ENCODE measurements at places on chromosomes 16 and 17.

DNA sequence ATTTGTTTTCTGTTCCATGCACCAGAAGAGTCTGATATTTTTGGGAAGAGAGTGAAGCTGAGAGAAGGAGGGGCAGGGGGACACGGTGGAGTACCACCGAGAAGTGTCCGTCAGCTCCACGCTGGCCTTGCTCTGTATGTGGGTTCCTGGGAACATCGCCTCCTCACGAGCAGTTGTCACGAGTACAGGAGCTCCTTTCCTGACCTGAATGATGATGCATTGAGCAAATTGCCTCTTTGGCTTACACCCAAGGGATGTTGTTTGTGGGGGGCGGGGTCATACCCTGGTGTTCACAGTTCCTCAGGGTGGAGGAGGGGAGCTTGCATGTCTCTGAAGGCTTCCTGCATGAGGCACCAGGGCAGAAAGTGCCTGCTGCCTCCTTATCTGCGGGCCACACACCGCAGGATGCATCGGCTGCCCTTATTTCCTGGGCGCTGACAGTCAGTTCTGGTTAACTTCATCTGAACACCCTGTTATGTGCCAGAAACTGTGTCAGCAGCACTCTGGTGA lies 36.2 kb downstream of the RGS9 start:
- no peak for DNase-seq

DNA sequence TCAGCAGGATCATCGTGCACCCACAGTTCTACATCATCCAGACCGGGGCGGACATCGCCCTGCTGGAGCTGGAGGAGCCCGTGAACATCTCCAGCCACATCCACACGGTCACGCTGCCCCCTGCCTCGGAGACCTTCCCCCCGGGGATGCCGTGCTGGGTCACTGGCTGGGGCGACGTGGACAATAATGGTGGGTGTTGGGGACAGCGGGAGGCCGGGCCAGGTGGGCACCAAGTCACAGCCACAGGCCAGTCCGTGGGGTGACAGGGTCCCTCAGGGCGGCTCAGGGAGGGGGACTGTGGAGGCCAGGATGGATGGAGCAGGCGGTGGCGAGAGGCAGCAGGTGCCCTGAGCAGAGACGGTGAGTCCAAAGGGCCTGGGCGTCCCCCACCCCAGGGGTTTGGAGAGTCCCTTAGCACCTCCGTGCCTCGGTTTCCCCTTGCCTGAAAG lies 1.0 kb downstream of the TPSD1 start:
- DNase-seq: no peak

DNA sequence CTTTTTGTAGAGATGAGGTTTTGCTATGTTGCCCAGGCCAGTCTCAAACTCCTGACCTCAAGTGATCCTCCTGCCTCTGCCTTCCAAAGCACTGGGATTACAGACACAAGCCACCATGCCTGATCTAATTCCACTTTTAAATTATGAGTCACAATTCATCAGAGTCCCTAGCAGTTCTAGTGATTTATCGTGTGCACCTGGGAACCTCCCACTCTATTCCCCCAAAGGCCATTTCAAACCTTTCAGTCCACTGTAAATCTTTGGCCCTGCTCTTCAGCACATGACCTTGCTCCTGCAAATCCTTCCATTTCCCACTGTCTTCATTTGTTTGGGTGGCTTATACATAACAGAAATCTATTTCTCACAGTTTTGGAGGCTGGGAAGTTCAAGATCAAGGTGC lies 73.0 kb downstream of the HS3ST2 start:
- no peak for DNase-seq

DNA sequence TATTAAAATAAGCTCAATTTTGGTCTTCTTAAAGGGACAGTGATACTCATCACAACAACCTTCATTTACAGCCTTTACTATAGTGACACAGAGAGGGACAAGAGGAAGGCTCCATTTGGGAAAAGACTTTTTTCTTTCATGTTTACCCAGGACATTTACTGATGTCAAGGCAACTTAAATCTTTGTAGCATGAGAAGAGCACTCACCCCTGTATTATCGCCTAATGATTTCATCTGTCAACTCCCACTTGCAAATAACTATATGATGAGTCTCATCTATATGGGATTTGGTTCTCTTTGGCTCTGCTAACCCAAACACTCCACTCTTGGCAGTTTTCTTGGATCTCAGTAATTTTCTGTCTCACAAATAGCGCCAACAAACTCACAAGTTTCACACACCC lies 24.1 kb downstream of the BLMH start:
- DNase-seq: no peak

GRCh38 chr16:20862162-20862960 lies 37.8 kb downstream of the DCUN1D3 start:
- no peak for DNase-seq

DNA sequence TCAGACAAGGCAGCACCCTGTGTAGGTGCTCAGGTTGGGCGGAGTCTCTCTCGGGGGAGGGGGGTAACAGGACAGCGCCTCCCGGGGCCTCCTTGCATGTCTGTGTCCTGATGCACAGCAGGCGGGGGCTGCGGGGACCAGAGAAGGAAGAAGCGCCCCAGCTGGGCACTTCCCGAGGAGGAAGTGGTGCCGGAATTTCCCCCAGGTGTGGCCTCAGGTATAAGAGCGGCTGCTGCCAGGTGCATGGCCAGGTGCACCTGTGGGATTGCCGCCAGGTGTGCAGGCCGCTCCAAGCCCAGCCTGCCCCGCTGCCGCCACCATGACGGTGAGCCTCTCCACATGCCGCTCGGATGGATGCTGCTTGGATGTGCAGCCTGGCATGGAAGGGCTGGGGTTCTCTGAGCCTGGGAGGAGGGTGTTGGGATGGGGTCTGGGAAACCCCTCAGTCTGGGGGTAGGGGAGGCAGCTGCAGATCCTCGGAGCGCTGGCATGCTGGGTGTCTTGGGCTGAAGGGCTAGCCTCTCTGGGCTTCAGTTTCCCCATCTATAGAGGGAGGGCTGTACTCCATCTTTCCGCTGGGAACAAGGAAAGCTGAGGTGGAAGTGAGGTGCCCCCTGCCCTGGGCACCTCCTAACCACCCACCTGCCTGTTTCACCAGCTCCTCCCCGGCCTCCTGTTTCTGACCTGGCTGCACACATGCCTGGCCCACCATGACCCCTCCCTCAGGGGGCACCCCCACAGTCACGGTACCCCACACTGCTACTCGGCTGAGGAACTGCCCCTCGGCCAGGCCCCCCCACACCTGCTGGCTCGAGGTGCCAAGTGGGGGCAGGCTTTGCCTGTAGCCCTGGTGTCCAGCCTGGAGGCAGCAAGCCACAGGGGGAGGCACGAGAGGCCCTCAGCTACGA lies at the start of gene IL17C:
Gene IL17C (plus strand): TSS at position 250 of the 908 bp plus-strand sequence. CDS start 70 bp downstream, at position 320.
- no peak for DNase-seq

DNA sequence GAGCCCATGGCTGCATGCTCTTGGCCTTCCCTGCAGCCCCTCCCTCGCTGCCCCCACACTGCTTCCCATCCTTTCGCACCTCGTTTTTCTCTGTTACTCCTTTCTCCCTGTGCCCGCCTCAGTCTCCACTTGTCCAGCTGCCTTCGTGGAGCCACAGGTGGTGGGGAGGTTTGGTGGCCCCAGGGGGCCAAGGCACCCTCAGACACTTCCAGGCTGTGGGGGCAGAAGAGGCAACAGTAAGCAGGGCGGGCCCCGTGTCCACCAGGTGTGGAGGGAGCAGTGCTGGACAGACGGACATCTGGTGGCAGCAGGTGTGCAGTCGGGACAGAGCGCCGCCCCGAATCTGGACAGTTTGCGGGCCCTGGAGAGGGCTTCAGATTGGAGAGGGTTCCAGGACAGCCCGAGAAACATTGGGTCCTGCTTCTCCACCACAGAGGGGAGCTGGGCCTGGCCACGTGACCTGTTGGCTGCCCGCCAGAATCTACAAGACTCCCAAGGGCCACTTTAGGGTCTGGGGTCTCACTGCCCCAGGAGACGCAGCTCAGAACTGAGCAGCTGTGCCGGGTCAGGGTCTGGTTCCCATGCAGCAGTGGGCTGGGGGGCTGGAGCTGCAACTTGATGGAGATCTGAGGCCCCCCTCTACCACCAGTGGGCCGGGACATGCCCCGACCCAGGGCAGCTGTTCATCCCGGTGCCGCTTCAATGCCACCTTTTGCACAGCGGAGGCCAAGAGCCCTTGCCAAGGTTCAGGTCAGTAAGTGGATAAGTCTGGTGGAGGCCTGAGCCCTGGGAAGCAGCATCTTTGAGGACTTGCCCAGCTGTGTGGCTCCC lies 22.8 kb downstream of the BAHCC1 start:
- DNase-seq: no peak

DNA sequence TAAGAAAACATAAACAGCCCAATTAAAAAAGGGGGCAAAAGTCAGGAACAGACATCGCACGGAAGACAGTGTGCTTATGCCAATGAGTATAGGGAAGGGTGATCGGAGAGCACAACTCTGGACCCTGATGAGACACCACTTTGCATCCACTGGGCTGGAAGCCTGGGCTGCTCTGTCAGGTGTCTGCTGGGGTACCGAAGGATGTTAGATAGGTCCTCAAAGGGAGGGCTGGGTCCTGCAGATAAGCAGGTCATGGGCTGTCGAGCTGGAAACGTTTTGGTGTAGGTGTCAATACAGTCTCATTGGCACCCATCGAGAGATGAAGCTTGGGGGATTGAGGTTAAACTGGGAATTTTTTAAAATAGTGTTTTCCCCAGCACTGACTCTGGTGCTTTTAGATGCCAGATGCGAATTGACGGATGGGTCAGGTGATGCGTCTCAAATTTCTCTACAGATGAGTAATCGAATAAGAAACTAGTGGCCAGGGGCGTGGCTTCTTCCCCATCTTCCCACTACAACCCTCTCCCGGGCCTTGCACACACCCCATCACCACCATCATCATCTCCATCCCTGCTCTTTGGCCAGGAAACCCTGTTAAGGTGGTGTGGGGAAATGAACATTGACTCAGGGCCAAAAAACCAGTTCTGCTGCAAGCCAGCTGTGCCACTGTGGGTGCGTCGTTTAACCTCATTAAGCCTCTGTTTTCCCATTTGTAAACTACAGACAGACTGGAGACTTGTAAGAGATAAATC lies 47.8 kb upstream of the IRF8 start:
- no peak for DNase-seq

- DNase-seq: no peak
Observed at GRCh38 chr16:17324451-17324850, 146.3 kb downstream of the XYLT1 start.

GRCh38 chr17:42553866-42554249 lies 1.1 kb downstream of the HSD17B1 start:
- DNase-seq: no peak

GRCh38 chr17:40912486-40913210 lies 24.8 kb downstream of the KRT23 start:
- no peak for DNase-seq

- DNase-seq: no peak
Observed at GRCh38 chr17:57375040-57375769, 118.9 kb downstream of the MSI2 start.

- DNase-seq: no peak
Observed at GRCh38 chr17:73643001-73643851, 1.0 kb downstream of the SDK2 start.

DNA sequence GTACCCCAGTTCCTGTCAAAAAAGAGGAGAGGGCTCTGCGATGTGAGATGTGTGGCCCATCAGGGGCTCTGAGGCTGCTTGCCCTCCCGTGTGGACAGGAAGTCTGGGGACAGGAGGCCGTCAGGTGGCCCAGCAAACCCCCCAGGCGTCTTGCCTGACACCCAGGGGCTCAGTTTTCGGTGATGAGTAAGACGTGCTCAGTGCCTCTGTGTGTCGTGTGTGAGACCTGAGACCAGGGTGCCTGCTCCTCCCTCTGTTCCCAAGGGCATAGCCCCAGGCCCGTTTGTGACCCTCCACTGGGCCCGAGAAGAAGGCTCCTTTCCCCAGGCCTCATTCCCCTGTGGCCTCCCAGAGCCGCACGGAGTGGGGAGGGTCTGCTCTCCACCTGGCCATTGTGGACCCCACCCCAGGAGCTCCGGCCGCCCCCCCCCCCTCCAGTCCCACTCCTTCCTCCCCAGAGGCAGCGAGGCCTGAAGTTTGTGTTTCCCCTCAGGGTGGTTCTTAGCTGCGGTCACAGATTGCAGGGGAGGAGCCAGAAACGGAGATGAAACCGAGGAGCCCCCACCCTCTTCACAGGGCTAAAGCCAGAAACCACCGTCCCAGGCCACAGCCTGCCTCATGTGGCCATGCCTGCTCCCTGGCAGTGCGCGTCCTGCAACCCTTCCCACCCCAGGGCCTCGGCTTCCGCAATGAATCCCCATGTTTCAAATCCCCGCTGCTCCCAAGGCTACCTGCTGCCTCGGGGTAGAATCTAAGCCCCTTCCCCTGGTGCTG lies 4.9 kb upstream of the ACTG1 start:
- DNase-seq: no peak

- no peak for DNase-seq
Observed at GRCh38 chr16:3009568-3010390, 2.9 kb upstream of the CLDN9 start.

GRCh38 chr16:16015849-16016248 lies 66.4 kb downstream of the ABCC1 start:
- DNase-seq: no peak

- DNase-seq: no peak
Observed at GRCh38 chr17:28547623-28548416, 4.6 kb downstream of the UNC119 start.

- no peak for DNase-seq
Observed at GRCh38 chr17:74267987-74268499, 6.0 kb upstream of the DNAI2 start.

- DNase-seq: no peak
Observed at GRCh38 chr17:78403822-78404221, 25.4 kb downstream of the PGS1 start.

DNA sequence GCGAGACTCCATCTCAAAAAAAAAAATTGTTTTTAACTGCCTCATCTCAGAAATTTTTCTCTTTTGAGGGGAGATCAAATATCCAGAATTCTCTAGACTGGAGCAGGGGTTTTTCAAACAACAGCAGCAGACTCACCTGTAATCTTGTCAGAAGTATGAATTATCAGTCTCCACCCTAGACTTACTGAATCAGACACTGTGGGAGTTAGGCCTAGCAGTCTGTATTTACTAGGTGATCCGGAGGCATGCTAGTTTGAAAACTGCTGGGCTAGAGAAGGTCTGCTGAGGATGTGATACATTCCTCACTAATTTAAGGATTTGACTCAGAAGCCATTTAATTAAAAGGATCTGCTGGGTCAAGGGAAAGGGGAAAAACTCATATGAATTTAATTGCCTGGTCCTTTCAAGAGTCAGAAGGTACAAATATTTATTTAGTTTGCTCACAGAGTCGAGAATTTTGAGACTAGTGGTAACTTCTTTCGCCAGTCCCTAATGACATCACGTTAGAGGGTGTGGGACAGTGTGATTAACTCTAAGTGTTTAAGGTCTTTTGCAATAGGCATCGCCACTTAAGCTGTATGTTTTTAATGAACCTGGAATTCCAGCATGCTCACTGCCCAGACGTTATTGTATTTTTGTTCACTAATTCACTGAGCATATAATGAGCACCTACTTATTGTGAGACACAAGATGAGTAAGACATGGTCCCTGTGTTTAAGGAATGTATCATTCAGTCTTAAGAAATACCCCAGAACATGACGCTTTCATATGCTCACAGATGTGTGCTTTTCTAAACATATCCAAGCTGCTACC lies 14.2 kb downstream of the ATP6V0A1 start:
- DNase-seq: no peak

GRCh38 chr17:60086818-60087591 lies 8.3 kb upstream of the HEATR6 start:
- DNase-seq: no peak

GRCh38 chr16:27820646-27821345 lies 242.7 kb downstream of the GSG1L start:
- no peak for DNase-seq

Measured in D721Med (cell line).